ENCODE measurements at places on chromosomes 16 and 17. TPM values are rescaled to one million over a fixed set of nuclear protein-coding genes. Genes with fewer than 3 reads are reported as not detected.

Gene CD300A
- 1.8 TPM for polyA plus RNA-seq

Gene SLC5A2
- polyA plus RNA-seq: 34.2 TPM

DNA sequence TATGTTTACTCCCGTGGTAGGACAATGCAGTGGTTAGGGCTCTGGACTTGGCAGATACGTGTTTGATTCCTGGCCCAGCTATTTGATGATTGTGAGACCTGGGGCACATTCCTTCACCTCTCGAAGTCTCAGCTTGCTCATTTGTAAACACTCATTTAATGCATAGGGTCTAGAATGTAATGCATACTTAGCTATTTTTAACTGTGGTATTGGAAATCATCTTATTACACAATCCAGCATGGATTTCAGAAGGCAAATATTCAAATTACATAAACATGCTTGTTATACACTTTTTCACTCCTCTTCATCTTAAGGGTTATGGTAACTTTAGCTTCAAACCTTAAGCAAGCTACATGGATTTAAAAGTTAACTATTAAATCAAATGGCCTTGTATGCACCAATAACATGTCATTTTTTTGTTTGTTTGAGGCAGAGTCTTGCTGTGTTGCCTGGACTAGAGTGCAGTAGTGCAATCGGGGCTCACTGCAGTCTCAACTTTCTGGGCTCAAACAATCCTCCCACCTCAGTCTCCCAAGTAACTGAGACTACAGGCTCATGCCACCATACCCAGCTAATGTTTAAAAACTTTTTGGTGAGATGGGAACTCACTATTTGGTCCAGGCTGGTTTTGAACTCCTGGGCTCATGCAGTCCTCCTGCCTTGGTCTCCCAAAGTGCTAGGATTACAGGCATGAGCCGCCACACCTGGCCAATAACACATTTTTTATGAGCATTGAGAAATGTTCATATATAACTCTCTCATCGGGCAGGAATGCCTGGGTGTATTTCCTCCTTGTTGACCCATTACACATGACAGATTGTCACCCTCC lies 52.5 kb downstream of the VAT1L start:
- no peak for DNase-seq

GRCh38 chr16:4328046-4328781 lies 12.3 kb downstream of the GLIS2 start:
- DNase-seq: no peak

DNA sequence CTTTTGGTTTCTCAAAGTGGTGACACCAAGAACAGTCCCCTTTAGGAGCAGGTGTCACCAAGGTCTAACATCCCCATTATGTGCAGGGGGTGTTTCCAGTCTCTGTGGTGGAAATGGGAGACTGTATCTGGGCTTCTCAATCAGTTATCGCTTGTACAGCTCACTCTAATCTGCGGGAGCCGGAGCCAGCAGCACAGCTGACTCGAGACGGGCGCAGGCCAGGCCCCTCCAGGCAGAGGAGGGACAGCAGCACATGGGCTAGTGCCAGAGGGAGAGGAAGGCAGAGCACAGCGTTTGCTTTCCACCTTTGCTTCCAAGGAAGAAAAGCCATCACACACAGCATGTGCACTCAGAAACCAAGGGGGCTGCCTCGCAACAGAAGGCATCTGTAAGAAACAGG lies 91.2 kb upstream of the CREBBP start:
- no peak for DNase-seq

DNA sequence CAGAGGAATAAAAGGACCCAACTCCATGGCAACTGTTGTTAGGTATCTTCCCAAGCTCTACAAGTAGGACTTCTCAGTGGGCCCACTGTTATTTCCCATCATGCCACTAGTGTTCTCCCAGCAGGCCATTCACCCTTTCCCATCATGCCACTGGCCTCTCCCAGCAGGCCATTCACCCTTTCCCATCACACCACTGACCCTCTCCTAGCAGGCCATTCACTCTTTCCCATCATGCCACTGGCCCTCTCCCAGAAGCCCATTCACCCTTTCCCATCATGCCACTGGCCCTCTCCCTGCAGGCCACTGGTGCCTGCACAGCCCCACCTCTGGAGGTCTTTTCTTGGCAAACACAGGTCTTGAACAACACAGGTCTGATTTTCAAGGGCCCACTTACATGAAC lies 36.3 kb downstream of the IFT140 start:
- no peak for DNase-seq

- DNase-seq: no peak
Measured at GRCh38 chr17:41627316-41628072, 3.1 kb upstream of the KRT17 start.

DNA sequence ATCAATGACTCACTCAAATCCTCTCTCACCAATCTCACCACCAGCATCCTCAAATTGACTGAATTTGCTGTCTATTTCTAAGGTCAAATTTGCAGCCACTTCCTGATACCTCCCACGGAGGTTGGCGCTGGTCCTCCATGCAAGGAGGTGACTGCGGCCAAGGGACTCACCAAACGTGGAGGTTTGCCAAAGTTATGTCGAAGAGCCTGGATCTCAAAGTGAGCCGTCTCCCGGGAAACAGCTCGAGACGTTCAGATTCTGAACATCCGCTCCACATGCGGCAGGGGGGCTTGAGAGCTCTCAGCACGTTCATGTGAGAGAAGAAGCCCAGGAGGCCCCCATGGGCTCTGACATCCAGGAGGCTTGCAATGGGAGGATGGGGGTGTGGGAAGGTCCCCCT lies 22.6 kb downstream of the LGALS3BP start:
- DNase-seq: no peak

DNA sequence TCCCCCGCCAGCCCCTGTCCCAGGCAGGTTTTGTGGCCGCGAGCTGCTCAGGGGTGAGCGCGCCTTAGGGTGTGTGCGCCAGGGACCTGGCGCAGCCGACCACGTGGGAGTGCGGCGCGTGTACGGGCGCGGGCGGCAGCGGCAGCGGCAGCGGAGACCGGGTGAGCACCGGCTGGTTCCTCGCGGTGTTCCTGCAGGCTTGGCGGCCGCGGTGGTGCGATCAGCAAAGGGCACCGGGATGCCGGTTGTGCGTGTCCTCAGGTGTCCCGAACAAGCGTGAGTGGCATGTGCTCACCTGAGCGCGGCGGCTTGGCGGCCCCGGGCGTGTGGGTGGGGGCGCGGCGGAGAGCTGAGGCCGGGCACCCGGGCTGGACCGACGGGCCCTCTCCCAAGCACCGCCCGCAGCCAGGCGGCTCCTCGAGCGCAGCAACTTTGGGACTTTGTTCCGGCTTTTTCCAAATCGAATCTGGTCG lies 381 bp upstream of the HSD11B2 start:
- no peak for DNase-seq

DNA sequence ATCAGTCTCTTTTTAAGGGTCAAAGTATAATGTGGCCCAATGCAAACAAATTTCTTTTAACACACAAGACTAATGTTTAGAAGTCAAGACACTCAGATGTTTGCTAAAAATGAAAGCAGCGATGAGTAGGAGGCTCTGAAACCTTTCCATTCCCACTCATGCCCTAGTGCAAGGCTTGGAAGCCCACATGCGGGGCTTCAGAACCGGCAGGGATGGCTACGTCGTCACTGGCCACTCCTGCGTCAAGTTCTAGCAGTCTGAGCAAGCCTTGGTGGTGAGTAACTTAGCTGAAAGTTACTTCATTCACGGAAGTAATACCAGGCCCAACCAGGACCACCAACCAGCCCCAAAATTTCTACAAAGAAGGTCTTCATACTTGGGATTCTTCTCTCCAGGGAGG lies 14.8 kb upstream of the TMED6 start:
- no peak for DNase-seq

DNA sequence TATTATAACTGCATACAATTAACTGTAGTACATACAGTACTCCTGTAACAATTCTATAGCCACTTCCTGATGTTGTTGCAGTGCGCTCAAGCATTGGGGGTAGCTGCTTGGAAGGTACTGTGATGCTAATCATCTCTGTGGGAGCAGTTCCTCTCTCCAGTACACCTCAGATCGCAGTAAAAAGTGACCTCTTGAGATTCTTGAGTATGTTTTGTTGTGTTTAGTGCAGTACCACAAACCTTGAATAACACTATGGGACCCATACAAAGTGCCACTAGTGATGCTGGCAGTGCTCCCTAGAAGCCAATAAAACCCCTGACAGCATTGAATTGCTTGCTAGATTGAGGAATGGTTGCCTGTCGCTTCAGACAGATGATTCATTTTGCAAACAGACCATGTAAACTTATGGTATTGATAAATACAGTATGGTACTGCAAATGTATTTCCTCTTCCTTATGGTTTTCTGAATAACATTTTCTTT lies 193.0 kb downstream of the SPECC1 start:
- DNase-seq: no peak

GRCh38 chr17:58381124-58382035 lies 29.4 kb upstream of the SUPT4H1 start:
- DNase-seq: no peak

All from right renal pelvis (tissue), 4 donors.